ENCODE measurements at places on chromosomes 12 and 14.
A peak's percentile ranks its signal among the peaks of the same experiment; 100 is the strongest.

DNA sequence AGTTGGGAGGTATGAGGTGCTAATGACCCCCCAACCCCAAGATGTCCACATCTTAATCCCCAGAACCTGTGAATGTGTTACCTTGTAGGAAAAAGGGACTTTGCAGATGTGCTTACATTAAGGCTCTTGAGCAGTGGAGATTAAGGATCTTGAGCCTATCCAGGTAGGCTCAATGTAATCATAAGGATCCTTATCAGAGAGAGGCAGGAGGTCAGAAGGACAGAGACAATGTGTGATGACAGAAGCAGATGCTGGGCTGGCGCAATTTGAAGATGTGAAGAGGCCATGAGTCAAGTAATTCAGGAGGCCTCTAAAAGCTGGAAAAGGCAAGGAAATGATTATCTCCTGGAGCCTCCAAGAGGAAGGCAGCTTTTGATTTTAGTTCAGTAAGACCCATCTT lies 90.4 kb upstream of the MAX start:
- no peak overlapping the region for H3K4me3 ChIP-seq
- H3K27ac ChIP-seq = no peak overlapping the region
- H3K36me3 ChIP-seq = no peaks in the 10 kb centered on the region
- H3K4me1 ChIP-seq = no peaks in the 10 kb centered on the region

GRCh38 chr12:92496790-92497189 lies 206.0 kb upstream of the PLEKHG7 start:
- H3K4me3 ChIP-seq = no peak overlapping the region
- no peaks in the 10 kb centered on the region for H3K36me3 ChIP-seq
- DNase-seq = no peak
- no peaks in the 10 kb centered on the region for H3K27me3 ChIP-seq
- peaks cover 3% of the 10 kb centered on the region for H3K4me1 ChIP-seq
- H3K27ac ChIP-seq = no peak overlapping the region

- H3K27ac ChIP-seq = no peak overlapping the region
- H3K36me3 ChIP-seq = no peaks in the 10 kb centered on the region
- H3K27me3 ChIP-seq = no peaks in the 10 kb centered on the region
Measured at GRCh38 chr14:93804654-93805053, 16.4 kb upstream of the PRIMA1 start.

GRCh38 chr12:129704232-129704830 lies 199.5 kb downstream of the TMEM132D start:
- no peak overlapping the region for H3K4me3 ChIP-seq
- no peak overlapping the region for H3K27ac ChIP-seq
- H3K4me1 ChIP-seq = no peaks in the 10 kb centered on the region
- no peaks in the 10 kb centered on the region for H3K27me3 ChIP-seq
- no peak for DNase-seq

DNA sequence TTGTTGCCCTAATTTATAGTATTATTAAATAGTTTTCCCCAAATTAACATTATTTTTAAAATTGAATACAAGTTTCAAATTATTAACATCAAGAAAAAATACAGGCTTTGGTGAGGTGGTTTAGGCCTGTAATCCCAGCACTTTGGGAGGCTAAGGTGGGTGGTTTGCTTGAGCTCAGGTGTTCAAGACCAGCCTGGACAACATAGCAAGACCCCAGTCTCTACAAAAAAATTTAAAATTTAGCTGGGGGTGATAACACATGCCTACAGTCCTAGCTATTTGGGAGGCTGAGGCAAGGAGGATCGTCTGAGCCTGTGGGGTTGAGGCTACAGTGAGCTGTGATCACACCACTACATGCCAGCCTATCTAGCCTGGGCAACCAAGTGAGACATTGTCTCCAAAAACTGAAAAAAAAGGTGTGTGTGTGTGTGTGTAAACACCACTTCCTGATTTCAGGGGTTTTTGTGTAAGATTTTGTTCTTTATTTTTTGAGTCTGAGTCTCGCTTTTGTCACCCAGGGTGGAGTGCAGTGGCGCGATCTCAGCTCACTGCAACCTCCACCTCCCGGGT lies 3.9 kb upstream of the DNAL1 start:
- H3K36me3 ChIP-seq = no peaks in the 10 kb centered on the region
- no peak for DNase-seq
- no peaks in the 10 kb centered on the region for H3K27me3 ChIP-seq
- no peak overlapping the region for H3K27ac ChIP-seq

DNA sequence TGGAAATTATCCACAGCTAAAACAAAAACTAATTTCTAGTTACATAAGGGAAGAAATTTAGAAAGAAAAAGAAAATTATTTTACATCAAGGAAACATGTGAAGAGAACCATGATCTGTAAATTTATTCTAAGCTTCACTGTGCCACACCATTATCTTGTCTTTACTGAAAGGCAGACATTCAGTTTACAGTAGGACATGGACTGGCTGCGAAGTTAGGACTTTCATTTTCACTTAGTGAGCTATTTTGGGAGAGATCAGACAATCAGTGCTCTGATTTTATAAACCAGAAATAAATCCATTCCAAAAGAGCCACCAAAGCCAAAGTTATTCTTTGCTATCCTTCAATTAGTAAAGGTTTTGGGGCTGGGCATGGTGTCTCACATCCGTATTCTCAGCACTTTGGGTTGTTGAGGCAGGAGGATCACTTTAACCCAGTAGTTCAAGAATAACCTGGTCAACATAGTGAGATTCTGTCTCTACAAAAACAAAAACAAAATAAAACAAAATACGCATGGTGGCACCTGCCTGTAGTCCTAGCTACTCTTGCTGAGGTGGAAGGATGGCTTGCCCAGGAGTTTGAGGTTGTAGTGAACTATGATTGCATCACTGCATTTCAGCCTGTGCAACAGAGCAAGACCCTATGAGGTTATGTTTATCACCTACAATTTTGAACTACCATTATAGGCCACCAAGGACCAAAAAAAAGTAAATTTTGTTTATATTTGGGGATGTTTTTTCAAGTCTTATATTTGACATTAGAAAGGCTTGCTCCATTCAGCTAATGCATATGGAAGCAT lies 1084.8 kb upstream of the ATXN7L3B start:
- H3K4me1 ChIP-seq = no peaks in the 10 kb centered on the region
- DNase-seq = no peak
- no peaks in the 10 kb centered on the region for H3K36me3 ChIP-seq
- H3K27me3 ChIP-seq = no peaks in the 10 kb centered on the region
- no peak overlapping the region for H3K4me3 ChIP-seq

DNA sequence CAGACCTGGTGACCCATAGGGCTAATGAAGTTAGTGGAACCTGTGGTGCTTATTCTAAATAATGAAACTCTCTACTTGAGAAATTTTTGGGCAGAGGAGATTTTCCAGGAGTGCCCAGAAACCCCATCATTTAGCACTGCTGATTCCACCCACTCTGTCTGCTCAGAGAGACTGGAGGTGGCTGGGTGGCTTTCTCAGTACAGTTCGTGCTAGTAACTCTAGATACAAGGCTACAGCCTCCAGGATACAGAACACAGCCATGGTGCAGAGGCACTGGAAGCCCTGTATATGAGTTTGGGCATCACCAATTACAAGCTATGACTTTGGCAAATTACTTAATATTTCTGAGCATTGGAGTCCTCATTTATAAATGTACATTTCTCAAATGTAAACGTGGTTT lies 32.4 kb downstream of the CCDC177 start:
- H3K27ac ChIP-seq = no peak overlapping the region
- H3K4me3 ChIP-seq = no peak overlapping the region
- no peaks in the 10 kb centered on the region for H3K4me1 ChIP-seq
- DNase-seq = no peak
- H3K36me3 ChIP-seq = no peaks in the 10 kb centered on the region
- no peaks in the 10 kb centered on the region for H3K27me3 ChIP-seq

- H3K36me3 ChIP-seq = no peaks in the 10 kb centered on the region
- no peaks in the 10 kb centered on the region for H3K27me3 ChIP-seq
- no peaks in the 10 kb centered on the region for H3K4me1 ChIP-seq
- H3K4me3 ChIP-seq = no peak overlapping the region
- no peak for DNase-seq
Measured at GRCh38 chr12:15580431-15580830, 208.8 kb downstream of the EPS8 start.

- H3K4me1 ChIP-seq = peaks cover 23% of the 10 kb centered on the region
- no peak overlapping the region for H3K27ac ChIP-seq
- no peaks in the 10 kb centered on the region for H3K36me3 ChIP-seq
- H3K27me3 ChIP-seq = no peaks in the 10 kb centered on the region
Measured at GRCh38 chr14:98958632-98959031, 313.4 kb downstream of the BCL11B start.

DNA sequence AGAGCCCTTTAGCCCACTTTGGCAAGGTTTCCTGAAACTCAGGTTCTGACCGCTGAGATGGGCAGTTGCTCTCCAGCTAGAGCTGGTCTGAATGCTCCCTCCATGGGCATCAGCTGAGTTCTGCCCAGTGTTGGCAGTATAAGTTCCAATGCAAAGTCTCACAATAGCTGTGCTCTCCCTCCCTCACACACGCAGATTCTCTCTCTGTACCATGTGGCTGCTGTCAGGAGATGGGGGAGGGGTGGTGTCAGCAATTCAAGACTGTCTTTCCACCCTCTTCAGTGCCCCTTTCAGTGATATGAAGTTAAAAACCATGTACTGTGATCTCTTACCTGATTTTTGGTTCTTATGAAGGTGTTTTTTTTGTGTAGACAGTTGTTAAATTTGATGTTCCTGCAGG lies 164.3 kb upstream of the PLEKHA5 start:
- H3K27me3 ChIP-seq = no peaks in the 10 kb centered on the region
- H3K27ac ChIP-seq = no peak overlapping the region
- H3K36me3 ChIP-seq = no peaks in the 10 kb centered on the region
- no peak overlapping the region for H3K4me3 ChIP-seq
- no peaks in the 10 kb centered on the region for H3K4me1 ChIP-seq

- H3K27ac ChIP-seq = peak overlapping the region; percentile 41
- no peaks in the 10 kb centered on the region for H3K36me3 ChIP-seq
- no peak for DNase-seq
- peaks cover 15% of the 10 kb centered on the region for H3K4me1 ChIP-seq
- H3K27me3 ChIP-seq = no peaks in the 10 kb centered on the region
- no peak overlapping the region for H3K4me3 ChIP-seq
Measured at GRCh38 chr12:11793921-11794710, 144.6 kb downstream of the ETV6 start.

DNA sequence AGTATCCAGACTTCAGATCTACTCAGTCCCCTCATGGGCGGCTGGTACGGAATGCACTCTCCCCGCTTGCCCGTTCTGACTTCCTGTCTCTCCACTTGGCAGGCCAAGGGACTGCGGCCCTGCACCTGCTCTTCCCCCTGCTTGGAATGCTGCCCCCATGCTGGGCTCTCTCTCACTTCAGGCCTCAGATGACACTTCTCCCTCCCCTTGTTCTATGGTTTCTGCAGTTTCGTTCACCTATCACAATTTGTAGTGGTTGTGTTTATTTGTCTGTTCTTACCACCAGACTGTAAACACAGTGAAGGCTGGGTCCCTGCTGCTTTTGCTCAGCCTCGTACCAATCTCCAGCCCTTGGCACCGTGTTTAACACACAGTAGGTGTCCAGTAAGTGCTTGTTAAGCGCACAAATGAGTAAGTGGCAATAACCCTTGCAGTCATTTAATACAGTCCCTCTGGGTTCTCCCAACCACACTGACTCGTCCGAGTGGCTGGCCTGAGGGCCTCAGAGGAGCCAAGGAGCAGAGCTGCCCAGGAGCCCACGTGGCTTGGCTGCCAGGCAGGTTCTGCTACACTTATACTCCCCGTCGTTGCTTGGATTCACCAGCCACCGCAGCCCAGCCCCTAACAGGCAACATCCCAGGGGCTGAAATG lies 11.8 kb downstream of the SLC6A12 start:
- H3K4me1 ChIP-seq = no peaks in the 10 kb centered on the region
- no peaks in the 10 kb centered on the region for H3K36me3 ChIP-seq
- no peak overlapping the region for H3K4me3 ChIP-seq

- DNase-seq = no peak
- no peaks in the 10 kb centered on the region for H3K27me3 ChIP-seq
- no peaks in the 10 kb centered on the region for H3K36me3 ChIP-seq
Measured at GRCh38 chr14:90676912-90677311, 139.3 kb downstream of the TTC7B start.

- no peaks in the 10 kb centered on the region for H3K4me1 ChIP-seq
- no peak overlapping the region for H3K27ac ChIP-seq
- no peaks in the 10 kb centered on the region for H3K36me3 ChIP-seq
- no peak overlapping the region for H3K4me3 ChIP-seq
- DNase-seq = no peak
Measured at GRCh38 chr12:111006621-111007020, 86.2 kb upstream of the MYL2 start.

- no peaks in the 10 kb centered on the region for H3K36me3 ChIP-seq
- no peak overlapping the region for H3K27ac ChIP-seq
- DNase-seq = no peak
- no peaks in the 10 kb centered on the region for H3K4me1 ChIP-seq
- no peaks in the 10 kb centered on the region for H3K27me3 ChIP-seq
- H3K4me3 ChIP-seq = no peak overlapping the region
Measured at GRCh38 chr12:54373649-54374561, 9.6 kb upstream of the GPR84 start.

DNA sequence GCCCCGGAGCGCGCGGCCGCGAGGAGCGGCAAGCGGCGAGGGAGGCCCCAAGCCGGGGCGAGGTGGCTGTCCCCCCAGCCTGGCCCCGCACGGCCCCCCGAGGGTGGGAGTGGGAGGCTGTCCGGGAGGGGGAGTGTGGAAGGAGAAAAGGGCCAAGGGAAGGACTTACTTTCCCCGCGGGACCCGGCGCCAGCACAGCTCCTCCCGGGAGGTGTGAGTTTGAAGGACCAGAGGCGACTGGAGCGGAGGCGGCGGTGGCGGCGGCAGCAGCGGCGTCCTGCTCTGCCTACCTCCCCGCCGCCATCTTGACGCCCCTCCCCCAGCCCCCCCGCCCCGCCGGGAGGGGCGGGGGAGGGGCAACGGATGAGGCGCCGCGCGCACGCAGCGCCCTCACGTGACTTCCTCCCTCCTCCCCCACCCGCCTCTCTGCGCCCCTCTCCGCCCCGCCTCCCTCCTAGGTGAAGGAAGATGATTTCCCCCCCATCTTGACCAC lies at the start of gene SBNO1:
TSS of gene SBNO1 (minus strand) at position 316 of the 493 bp plus-strand sequence. CDS start 14,406 bp downstream, outside the sequence.
- no peaks in the 10 kb centered on the region for H3K4me1 ChIP-seq
- DNase-seq = peak; percentile 96
- H3K27me3 ChIP-seq = no peaks in the 10 kb centered on the region

DNA sequence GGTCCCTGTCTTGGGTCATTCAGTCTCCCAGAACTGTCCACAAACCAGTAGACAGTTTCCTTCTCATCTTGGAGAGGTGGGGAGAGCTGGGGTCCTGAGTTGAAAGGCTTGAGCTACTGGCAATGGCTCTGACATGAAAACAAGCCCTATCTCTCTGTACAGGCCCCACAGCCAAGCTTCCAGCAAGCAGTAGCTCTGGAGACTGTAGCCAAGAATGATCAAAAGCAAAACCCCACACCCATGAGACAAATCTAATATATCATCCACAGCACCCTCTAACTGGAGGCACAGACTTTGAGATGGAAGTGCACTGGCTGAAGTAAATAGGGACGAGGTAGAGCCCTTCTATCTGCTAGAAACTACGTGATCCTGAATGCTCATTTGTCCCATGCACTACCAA lies 40.9 kb downstream of the RERG start:
- no peaks in the 10 kb centered on the region for H3K27me3 ChIP-seq
- peak overlapping the region; percentile 41 for H3K27ac ChIP-seq
- no peak overlapping the region for H3K4me3 ChIP-seq
- no peaks in the 10 kb centered on the region for H3K36me3 ChIP-seq
- H3K4me1 ChIP-seq = peaks cover 18% of the 10 kb centered on the region
- no peak for DNase-seq

GRCh38 chr14:23540141-23540469 lies 11.5 kb downstream of the ZFHX2 start:
- H3K27me3 ChIP-seq = no peaks in the 10 kb centered on the region
- no peak overlapping the region for H3K27ac ChIP-seq

- no peak for DNase-seq
- H3K4me3 ChIP-seq = no peak overlapping the region
- H3K27ac ChIP-seq = no peak overlapping the region
- H3K27me3 ChIP-seq = no peaks in the 10 kb centered on the region
- no peaks in the 10 kb centered on the region for H3K36me3 ChIP-seq
Measured at GRCh38 chr14:80350707-80351106, 139.4 kb upstream of the DIO2 start.

- H3K4me3 ChIP-seq = no peak overlapping the region
- H3K4me1 ChIP-seq = no peaks in the 10 kb centered on the region
- DNase-seq = no peak
Measured at GRCh38 chr14:92494512-92494911, 19.1 kb upstream of the RIN3 start.
